ENCODE measurements at places on chromosomes 1 and 21.
A peak's percentile ranks its signal among the peaks of the same experiment; 100 is the strongest.

GRCh38 chr1:1355416-1355815, 2.9 kb downstream of the MXRA8 start:
- DNase-seq = no peak

DNA sequence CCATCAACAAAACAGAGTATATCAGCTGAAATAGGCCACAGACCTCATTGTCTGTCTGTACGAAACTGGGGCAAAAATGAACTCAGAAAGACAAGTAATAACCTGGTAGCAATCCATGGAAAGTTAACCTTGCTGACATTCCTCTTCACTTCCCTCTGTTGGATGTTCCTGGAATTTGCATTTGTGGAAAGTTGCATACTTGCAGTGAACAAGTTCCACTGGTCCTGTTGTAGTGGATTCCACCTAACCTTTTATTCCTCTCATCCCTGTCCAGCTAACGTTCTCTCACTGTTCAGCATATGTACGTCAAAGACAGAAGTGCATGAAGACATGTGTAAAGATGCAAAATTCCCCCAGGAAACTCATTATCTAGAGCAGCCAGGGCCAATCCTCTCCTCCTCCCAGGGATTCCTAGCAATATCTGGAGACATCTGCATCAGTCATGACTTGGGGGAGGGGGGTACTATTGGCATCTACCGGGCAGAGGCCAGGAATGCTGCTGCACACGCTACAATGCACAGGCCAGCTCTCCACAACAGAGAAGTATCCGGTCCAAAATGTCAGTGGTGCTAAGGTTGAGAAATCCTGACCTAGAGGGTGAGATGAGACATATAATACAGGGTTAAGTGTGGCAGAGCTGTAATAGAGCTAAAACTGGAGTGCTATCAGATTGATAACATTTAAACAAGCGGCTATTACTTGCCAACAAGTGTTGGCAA, 8.2 kb downstream of the LPAR3 start:
- no peak for DNase-seq

DNA sequence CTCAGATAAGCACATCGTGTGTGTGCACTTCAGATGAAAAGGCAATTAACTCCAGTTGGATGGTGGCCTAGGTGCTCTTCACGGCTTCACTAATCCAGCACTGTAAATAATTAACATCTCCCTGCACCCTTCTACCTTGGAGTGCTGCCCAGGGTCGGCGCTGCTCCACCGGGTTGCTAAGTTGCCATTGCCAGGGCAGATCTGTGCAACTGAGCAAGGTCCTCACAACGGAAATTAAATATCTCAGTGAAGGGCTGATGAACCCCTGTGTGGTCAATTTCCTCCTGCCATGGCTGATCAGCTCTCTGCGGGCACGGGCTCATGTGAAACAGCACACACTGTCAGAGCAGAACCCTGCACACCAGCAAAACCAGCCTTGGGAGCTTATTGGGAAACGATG, 63.2 kb downstream of the SYDE2 start:
- DNase-seq = no peak

DNA sequence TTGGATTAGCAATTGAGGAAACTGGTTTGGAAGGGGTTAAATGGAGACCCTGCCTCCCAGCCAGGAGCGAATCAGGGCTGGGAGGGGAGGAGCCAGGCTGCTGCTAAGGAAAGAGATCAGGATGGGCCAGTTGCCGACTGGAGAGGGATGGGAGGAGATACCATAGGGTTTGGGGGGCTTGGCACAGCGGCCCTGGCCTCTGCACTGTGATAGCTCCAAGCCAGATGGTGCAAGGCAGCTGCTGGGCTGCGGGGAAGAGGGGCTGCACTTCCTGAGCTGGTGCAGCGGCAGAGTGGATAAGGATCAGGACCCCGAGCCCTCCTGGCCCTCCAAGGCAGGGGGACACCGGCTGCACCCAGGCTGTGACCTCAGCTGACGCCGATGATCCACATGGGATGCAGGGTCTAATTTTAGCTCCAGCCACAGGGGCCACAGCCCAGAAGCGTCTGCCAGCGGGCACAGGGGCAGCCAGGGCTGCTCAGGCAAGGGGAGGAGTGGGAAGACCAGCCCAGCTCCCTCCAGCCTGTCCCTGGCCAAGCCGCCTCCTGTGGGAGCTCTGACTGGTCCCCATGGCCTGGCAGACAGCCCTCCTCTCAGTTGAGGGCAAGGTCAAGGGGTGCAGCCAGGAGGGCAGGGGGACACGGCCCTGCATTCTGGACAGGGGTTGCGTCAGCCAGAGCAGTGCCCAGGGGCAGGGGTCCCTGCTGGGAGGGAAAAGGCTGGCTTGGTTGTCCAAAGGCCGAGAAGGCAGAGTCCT, at the start of gene EXTL1:
TSS of gene EXTL1 (plus strand) at position 129 of the 757 bp plus-strand sequence. CDS start 872 bp downstream, outside the sequence.
- DNase-seq = peak; percentile 55

DNA sequence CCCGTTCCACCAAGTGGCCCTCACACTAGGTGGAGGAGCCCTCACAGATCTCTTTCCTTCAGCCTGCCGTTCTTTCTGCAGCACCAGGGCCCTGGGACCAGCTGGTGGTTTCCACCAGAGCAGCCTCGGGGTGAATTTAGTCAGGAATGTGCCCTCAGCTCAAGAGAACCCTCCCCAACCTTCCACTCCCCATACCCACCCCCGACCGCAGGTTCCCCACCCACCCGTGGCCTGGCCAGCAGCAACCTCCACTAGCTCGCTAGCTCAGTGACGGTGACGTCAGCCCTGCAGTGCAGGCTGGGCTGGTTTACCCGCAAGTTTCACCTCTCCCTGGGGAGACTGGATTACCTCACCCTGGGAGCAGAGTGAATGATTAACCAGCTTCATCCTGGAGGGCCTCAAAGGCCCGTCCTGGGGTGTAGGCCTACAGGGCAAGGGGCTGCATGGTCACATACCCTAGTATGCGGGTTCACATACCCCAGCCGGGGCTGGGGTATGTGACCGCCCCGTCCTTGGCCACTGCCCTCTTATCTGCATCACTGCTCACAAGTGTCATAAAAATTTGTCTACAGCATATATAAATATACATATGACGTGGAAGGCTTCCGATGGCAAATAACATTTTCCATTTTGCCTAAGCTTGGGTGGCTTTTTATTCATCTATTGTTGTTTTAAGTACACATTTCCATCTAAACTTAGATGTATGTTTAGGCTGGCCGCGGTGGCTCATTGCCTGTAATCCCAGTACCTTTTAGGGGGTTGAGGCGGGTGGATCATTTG, 24.5 kb downstream of the ELF3 start:
- peak; percentile 90 for DNase-seq

GRCh38 chr1:218584418-218585155, 239.5 kb downstream of the TGFB2 start:
- DNase-seq = no peak

GRCh38 chr1:93442008-93442666, 5.8 kb upstream of the FNBP1L start:
- no peak for DNase-seq

GRCh38 chr1:53663529-53664300, 75.2 kb downstream of the GLIS1 start:
- DNase-seq = no peak

- DNase-seq = no peak
Measured at GRCh38 chr1:210531475-210532222, 202.9 kb downstream of the HHAT start.

- no peak for DNase-seq
Measured at GRCh38 chr1:234368320-234369032, 4.8 kb upstream of the COA6 start.

GRCh38 chr1:8137481-8138244, 111.6 kb upstream of the ERRFI1 start:
- no peak for DNase-seq

DNA sequence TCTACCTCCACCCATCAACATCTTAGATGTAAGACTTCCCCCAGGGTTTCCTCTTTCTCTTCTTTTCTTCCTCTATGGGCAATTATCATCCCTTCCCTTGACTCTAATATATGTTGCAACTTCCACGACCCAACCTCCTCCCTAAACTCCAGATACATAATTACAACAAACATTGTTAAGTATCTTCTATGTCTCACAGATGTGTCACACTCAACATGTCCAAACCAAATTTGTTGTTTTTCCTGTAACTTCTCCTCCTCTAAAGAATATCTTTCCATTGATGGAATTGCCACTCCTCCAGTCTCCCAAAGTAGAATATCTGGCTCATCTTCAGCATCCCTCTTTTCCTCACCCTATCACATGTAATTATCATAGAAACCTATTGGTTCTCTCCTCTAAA, 314.2 kb downstream of the RWDD3 start:
- no peak for DNase-seq

GRCh38 chr1:47030170-47030805, 6.8 kb downstream of the CYP4X1 start:
- DNase-seq = no peak

DNA sequence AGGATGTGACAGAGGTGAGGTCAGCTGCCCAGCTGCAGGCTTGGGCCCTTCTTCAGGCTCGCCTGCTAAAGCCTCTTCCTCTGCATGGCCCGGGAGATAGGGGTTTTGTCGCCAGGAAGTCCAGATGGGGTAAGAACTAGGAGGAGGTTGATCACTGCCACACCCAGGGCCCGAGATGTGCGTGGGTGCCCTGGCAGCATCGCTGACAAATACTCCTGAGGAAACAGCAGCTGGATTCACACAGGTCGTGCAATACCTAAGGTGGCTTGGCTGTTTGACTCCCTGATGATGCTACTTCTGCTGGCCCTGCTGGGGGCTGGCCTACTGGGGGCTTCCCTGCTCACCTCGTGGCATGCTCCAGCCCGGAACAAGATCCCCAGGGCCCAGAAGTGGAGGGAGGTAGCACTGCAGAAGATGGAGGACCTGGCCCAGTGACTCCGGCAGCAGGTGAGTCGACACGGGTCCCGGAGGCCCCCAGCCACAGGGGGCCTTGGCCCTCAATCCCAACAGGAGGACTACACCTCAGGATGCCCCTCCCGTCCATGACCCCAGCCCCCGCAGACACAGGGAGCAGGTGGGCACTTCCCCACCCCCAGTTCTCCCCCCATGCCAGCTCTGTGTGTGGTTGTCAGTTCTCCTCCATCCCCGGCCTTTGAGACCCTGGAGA, 29.6 kb downstream of the FAAH start:
- DNase-seq = no peak

GRCh38 chr1:179241530-179242097, 12.1 kb upstream of the ABL2 start:
- DNase-seq = no peak

- peak; percentile 100 for DNase-seq
Measured at GRCh38 chr1:32072622-32073298, at the start of gene TMEM39B. Gene TMEM39B (plus strand): TSS chr1:32072939. CDS start chr1:32073048, 109 bp downstream.

DNA sequence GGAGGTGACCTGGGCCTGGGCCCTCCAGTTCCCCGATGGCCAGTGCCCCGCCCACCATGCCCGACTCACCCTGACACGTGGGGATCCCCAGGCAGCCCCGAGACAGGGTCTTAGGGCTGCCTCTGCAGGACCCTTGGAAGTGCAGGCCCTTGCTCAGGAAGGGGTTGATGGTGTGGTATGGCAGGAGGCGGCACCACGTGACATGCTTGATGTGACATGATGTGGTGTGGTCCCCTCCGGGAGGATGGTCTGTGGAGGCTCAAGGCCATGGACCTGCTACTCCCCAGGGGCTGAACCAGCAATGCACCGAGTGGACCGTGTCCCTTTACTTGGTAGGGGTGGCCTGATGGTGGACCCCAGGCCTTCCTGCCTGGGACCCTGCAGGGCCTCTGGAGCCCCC, 21.9 kb upstream of the PLCH2 start:
- no peak for DNase-seq

- no peak for DNase-seq
Measured at GRCh38 chr1:240562111-240562590, 49.8 kb downstream of the GREM2 start.

DNA sequence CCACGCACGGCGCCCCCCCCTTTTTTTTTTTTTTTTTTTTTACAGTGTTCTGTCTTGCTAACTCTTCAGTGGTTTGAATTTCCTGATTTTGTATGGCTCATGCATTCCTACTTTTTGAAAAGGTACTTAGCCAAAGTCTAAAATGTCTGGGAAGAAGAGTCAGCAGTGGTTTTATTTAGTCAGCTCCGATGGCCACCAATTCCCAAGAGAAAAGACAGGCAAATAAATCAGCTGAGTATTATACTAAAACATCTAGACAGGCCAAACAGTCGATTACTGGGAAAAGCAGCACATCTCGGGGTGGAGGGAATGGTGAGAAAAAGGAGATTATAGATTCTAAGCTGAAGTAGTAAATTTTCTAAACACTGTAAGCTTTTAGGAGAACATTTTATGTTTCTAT, 192.5 kb upstream of the ZRANB2 start:
- DNase-seq = no peak

DNA sequence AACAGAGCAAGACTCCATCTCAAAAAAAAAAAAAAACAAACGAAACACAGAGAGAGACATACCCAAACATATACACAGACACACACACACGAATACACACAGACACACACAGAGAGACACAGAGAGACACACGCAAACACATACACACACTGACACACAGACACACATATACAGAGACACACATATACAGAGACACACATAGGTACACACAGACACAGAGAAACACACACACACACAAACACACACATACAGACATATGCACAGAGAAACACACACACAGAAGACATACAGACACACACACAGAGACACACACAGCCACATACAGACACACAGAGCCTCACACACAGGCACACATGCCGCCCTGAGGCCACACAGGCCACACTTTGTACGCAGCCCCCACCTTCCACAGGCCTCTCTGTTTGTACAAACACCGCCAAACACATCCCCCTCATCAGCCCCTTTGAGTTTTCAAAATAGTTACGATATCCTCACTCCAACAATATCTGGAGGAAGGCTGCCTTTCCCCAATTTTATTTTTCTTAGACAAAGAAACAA, 57.5 kb upstream of the ABCG1 start:
- no peak for DNase-seq

DNA sequence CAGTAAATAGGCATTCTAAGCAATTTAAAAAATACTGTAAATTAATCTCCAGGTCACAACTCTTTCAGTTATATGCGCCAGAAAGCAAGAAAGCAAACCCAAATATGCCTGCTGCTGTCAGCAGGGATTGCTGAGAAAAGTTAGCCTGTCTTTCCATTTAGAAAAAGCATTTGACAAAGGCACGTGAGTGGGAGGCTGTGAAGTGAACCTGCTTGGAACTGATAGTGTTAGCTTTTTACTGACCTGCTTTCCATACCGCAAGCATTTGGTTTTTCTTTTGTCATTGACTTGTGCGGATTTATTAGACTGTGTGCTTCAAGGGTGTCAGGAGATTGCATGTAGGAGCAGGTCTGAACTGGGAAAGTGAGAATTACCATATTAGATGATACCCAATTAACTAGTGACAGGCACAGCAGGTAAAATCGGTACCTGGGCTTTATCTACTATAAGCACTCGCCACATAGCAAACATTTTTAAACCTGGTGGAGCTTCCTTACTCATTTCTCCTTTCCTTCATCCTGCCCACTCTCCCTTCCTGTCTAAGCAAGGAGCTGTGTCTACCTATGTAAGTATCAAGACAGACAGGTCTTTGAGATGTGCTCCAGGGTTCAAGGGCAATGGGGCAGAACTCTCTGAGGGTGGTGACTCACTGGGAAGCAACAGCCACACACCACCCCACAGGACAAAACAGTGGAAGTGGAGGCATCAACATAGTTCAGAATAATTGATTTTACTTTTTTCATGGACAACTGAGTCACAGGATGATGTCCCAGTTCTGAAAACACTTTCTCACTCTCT, 323.9 kb downstream of the DISC1 start:
- no peak for DNase-seq

- no peak for DNase-seq
Measured at GRCh38 chr1:3542676-3543075, 68.6 kb downstream of the MEGF6 start.
